ENCODE measurements at places on chromosomes 6 and 20.

DNA sequence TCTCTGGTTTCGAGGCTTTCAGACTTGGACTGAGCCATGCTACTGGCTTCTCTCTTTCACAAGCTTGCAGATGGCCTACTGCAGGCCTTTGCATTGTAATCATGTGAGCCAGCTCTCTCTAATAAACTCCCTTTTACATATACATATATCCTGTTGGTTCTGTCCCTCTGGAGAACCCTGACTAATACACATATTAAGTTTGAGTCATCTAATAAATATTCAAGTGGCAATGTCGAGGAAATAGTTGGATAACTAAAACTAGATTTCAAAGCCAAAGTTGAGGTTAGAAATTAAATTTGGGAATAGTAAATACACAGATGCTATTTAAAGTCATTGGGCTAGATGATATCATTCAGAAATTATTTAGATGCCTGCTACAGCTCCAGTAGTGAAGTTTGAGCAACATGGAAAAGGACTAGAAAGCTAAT, 1343.4 kb downstream of the GRIK2 start:
- DNase-seq, result no peak

DNA sequence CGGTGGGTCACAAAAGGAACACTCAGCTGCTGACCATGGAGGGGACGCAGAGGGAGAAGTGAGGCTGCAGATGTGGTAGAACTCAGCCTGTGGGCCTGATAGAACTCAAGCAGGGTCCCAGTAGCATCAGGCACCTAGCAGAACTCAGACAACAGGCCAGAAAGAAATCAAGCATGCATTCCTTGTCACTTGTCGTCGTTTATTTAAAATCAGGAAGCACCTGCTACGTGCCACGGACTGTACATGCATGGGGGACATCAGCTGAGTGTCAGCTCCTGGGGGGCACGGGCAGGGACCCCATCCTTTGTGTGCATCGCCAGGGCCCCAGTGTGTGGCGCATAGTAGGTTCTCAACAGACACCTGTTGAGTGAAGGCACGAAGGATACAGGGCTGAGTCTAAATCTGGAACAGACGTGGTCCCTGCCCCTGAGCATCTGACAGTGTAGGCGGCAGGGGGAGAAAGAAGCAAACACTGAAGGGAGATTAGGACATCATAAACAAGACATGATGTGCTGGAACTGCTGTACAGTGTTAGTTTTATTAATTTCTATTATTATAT, 32.5 kb downstream of the UQCC2 start:
- no peak for DNase-seq

GRCh38 chr6:11202513-11203305, 29.8 kb downstream of the NEDD9 start:
- no peak for DNase-seq

- DNase-seq, result no peak
These were observed 6.6 kb upstream of the ELOVL2 start for GRCh38 chr6:11050731-11051130.

- DNase-seq, result no peak
These were observed 128.9 kb downstream of the SYNDIG1 start for GRCh38 chr20:24598346-24598745.

- DNase-seq, result no peak
These were observed 61.1 kb upstream of the CCN6 start for GRCh38 chr6:111992851-111993250.

DNA sequence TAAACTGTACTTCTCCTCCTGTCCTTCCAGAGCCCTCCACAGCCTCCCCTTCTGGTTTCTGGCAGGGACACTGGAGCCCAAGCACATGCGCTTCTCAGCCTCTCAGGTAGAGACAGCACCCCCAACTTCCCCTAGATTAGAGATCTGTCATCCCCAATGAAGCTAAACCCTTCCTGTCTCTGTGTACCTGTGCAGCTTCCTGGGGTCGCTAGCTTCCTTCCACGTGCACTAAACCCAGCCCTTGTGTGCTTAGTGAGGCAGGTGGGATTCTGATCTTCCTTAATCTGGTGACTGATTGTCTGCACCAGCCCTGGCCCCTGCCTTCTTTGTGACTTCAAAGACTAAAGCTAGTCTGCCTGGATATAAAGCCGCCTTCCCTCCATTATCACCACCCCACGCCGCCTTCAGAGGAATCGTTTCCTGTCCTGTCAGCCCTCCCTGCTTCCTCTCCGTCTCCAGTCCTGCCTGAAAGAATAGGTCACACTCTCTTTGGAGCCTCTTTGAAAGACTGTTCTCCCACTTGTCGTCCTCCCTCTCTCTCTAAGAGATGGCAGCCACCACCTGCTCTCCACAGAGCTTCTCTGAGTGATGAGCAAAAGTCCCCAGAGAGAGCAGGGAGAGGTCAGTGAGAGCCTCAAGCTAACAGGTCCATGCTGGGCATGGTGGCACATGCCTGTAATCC, 27.5 kb downstream of the CAPN11 start:
- DNase-seq, result no peak

- no peak for DNase-seq
These were observed 42.5 kb upstream of the ASCC3 start for GRCh38 chr6:100923481-100924165.

DNA sequence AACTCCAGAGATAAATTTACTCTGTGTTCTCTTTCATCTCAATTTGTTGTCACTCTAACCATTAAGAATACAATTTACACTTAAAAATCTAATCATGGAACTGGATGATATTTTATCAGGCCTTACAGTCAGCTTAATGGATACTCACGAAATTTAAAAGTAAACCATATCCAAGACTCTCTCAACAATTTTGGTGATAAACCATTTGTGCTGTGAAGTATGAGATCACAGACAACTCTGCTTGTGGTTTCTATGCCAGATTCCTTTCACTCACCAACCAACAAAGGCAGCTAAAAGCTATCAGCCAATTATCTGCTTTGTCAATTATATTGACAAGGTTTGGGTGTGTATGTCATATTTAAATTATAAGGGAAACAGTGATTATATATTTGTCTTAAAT, 155.8 kb downstream of the TRDN start:
- no peak for DNase-seq

DNA sequence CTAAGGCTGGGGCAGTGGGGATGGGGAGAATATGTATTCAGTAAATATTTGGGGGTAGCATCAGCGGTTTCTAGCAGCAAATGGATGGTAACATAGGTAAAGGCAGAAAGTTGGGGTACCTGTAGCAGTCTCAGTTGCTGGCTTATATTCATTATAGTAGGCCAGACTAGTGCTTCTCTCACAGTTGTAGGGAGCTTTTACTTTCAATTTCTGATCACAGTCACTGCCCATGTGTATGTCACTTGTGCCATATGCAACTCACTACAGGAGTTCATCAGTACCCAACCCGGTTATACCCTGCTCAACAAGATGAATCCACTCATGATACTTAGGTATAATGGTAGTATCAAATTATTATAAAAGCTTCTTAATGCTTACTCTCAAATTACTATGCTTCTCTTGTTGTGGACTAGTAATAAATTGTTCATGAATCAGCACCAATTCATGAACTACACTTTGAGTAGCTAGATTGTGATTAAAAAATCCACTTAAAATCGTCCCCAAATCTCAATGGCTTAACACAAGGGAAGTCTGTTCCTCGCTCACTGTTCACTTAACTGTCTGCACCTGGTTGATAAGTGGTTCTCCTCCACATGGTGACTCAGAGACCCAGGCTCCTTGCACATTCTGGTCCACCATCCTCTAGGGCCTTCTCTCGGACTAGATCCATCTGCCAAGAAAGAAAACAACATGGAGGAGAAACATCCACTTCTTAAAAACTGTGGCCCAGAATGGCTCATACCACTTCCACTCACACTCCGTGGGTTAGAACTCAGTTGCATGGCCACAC, 31.3 kb upstream of the MYLIP start:
- no peak for DNase-seq

DNA sequence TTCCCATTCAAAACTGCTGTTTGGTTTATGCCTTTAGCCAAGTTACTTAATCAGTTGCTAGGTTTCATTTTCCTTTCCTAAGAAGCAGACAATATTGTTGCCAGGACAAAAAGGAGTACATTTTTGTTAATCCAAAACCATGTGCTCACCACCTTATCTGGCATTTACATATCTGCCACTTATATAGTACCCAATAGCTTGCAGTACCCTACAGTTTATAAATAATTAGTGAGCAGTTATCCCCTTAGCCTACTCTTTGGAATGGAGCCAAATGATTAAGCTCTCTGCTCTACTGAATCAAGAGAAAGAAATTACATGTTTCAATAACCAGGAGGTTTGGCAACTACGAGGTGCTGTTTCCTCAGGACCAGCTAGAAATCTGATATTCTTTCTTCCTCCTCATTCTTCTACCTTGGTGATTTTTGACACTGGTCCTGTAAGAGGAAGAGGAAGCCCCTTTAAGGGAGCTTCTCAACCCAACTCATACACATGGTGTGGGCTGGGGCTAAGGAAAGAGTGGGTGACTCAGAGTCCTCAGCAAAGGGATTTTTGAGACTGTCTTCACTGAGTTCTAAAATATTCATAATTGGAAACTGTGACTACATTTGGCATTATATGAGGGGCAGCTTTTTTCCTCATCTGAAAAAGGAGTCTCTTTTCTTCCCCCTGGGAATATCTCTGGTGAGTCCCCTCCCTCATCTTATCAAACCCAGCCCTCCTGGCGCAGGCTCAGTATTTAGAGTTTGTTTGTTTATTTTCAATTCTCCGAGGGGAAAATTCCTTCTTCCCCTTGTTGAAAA, 1.5 kb downstream of the ZNFX1 start:
- DNase-seq, result no peak

GRCh38 chr20:31863296-31864085, 6.8 kb downstream of the DUSP15 start:
- no peak for DNase-seq

DNA sequence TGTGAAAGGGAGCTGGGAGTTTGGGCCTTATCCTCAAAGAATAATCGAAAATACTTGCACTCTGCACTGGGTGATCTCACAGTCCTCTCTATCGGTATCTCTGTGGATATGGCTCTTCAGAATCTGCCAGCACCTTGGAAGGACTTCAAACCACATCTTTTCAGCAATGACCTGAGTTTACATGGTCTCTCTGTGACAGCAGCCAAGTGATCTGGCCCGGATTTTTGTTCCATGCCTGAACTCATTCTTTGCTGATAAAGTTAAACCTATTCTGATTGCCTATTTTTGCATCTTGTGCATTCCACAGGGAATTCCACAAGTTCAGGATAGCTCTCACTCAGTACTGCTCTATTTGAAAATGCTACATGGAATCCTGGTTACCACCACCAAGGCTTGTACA, 98.9 kb downstream of the HDGFL1 start:
- DNase-seq, result no peak

GRCh38 chr6:25927178-25927577, 3.3 kb downstream of the SLC17A2 start:
- no peak for DNase-seq

- DNase-seq, result no peak
These were observed 485 bp downstream of the TGIF2 start for GRCh38 chr20:36573798-36574365.

- no peak for DNase-seq
These were observed 6.9 kb upstream of the HELZ2 start for GRCh38 chr20:63580796-63581461.

DNA sequence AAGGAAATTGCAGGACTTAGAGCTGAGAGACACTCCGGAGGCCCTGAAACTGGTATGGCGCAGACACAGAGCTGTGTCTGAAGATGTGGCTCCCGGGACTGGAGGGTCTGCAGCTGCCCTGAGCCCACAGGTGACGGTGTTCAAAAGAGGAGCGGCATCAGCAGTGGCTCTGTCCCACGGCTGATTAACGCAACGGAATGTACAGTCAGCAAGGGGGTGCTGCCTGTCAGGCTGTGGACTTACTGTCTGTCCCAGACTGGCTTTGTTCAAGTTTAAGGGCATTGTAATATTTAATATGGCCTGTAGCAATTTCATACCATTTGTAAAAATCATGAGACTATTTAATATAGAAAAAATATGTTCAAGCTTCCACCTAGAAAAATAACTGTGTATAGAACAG, 228.0 kb upstream of the TAB2 start:
- DNase-seq, result no peak

GRCh38 chr6:54868556-54868955, 22.0 kb downstream of the FAM83B start:
- DNase-seq, result no peak

GRCh38 chr20:57275813-57276212, 9.4 kb upstream of the BMP7 start:
- DNase-seq, result no peak

DNA sequence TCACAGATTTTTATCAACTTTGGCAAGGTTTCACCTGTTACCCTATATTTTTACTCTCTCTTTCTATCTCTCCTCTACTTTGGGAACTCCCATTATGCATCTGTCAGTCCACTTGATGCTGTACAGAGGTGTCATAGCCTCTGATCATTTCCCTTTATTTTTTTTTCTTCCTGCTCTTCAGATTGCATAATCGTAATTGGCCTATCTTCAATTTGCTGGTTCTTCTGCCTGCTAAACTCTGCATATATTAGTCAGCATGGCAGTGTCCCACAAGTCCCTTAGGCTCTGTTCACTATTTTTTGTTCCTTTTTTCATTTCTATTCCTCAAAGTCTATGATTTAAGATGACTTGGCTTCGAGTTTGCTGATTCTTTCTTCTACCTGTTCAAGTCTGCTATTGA, 44.7 kb upstream of the MICB start:
- DNase-seq, result no peak

GRCh38 chr6:117200067-117200466, 65.3 kb upstream of the VGLL2 start:
- DNase-seq, result no peak

DNA sequence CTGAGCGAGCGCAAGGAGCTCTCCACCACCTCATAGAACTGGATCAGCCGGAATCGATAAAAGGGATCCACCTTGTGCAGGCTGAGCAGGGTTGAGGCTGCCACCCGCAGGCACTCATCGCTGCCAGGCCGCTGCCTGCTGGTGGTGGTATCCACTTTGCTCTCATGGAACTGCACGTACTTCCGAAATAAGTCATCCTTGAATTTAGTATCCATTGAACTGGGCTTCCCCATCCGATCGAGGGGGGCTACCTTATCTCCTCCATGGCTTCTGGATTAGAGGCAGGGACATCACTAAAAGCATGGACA, 7.1 kb downstream of the SPATA2 start:
- DNase-seq, result no peak

- DNase-seq, result no peak
These were observed 592.7 kb upstream of the NRSN1 start for GRCh38 chr6:23533311-23533710.

DNA sequence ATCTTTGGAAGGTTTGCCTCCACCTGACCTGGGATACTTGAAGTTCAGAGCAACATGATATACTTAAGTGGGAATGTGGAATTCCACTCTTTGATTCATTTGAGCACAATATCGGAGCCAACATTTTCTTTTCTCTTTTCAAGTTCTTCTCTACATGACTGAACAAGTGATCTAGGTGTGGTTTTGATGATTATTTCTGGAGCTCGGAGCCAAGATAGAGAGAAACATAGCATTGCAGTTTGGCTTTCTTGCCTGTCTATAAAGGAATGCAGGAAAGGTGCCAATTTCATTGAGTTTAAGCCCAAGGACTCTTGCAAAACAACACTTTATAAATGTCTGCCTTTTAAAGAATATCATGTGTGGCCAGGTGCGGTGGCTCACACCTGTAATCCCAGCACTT, 124.2 kb upstream of the FAM83B start:
- no peak for DNase-seq
